ENCODE measurements at places on chromosomes 12 and 14. TPM values are rescaled to one million over a fixed set of nuclear protein-coding genes. Genes with fewer than 3 reads are reported as not detected.

The AQP2 gene
- total RNA-seq, result not detected

The C12orf57 gene
- 2,496 TPM for total RNA-seq

DNA sequence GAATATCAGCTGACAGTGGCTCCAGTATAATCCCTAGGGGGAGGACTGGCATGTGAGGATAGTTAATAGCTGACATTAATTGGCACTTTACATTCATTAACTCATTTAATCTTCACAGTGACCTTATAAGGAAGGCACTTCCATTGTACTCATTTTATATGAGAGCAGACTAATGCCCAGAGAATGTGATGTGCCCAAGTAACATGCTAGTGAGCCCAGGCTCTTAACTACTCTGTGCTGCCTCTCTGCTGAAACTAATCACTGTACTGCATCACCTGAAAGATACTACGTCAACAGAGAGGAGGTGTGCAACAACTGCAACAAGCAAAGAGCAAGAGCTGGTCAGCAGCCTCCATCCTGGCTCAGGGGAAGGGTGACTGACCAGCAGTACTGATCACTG, 40.1 kb downstream of the GALNT4 start:
- no peak for DNase-seq

GRCh38 chr14:72615451-72616121, 278.3 kb downstream of the DPF3 start:
- DNase-seq, result no peak

- DNase-seq, result no peak
Measured at GRCh38 chr14:40694023-40694422, 912.7 kb upstream of the LRFN5 start.

- no peak for DNase-seq
Measured at GRCh38 chr12:101714877-101715444, 17.5 kb downstream of the CHPT1 start.

DNA sequence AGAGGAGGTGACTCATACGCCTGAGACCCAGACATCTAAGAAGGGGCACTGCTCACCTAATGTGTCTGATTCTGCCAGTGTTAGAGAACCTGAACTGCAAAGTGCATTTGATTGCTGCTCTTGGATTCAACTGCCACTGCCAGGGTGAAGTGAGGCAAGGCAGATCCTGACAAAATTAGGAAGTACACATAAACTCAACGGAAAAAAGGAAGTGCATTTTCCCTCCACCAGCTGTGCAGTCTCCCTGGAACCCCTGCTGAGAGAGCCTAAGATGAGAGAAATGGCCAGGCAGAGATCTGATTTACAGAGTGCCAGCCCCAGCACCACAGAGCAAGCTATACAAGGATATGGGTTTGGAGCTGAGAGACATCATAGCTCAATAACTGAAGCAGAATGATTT, 215.3 kb downstream of the SEC23A start:
- DNase-seq, result no peak

DNA sequence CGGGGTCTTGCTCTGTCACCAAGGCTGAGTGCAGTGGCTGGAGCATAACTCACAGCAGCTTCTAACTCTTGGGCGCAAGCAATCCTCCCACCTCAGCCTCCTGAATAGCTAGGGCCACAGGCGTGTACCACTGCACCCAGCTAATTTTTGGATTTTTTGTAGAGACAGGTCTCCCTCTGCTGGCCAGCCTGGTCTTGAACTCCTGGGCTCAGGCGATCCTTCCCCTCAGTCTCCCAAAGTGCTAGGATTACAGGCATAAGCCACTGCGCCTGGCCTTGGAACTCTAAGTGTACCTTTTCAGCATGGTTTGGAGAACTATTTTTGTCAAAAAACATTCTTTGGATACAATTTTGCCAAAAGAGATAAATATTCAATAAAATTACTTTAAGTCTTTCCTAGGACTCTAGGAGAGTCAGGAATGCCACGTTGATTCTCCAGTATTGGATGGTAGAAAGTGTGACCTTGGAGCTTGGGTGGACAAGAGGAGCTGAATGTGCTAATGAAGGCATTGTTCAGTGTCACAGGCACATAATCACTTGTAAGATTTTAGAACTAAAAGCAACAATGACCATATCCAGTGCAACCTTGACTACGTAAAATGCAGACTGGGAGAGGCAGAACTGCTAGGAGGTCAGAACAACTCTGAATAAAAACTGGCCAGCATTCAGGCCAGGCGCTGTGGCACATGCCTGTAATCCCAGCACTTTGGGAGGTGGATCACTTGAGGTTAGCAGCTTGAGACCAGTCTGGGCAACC, 2.8 kb downstream of the SRSF9 start:
- DNase-seq, result no peak

DNA sequence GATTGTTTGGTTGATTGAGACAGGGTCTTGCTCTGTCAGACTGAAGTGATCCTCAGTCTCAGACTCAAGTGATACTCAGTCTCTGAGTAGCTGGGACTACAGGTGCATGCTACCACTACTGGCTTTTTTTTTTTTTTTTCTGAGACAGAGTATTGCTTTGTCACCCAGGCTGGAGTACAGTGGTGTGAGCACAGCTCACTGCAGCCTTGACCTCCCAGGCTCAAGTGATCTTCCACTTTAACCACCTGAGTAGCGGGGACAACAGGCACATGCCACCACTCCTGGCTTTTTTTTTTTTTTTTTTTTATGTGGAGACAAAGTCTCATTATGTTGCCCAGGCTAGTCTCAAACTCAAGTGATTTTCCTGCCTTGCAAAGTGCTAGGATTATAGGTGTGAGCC, 31.8 kb downstream of the CPSF2 start:
- DNase-seq, result no peak

DNA sequence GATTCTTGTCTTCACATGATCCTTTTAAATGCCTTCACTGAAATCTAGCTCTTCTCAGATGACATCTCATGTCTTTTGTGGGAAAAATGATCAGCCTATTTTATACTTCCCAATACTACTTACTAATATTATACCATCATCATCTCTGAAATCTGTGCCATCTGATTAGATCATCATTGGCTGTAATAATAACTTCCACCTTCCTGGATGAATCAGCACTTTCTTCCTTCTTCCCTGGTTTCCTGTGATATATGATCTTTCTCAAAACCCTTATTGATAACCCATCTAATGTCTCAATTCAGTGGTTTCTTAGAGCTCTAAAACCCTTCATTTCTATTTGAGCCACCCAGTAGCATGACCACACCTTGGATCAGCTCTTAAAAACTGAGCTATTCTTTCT, 30.9 kb downstream of the GPR137C start:
- no peak for DNase-seq

DNA sequence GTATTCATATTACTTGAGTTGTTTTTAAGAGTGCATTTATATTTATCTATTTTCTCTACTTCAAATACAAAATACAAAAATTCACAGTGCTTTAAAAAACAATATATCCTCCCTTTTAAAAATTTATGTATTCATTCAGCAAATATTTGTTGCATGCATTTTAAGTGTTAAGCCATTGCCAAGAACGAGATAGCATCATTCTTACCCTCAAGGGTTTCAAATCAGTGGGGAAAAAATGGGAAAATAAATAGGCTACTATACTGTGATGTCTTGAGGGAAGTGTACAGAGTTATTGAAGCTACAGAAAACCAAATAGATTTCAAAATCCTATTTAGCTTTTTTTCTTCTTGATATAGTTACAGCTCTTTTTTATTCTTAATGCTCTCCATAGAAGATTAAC, 23.2 kb downstream of the MRPS35 start:
- DNase-seq, result no peak

- DNase-seq, result peak; percentile 92
Measured at GRCh38 chr12:93784339-93785086, 107.3 kb downstream of the CRADD start.

DNA sequence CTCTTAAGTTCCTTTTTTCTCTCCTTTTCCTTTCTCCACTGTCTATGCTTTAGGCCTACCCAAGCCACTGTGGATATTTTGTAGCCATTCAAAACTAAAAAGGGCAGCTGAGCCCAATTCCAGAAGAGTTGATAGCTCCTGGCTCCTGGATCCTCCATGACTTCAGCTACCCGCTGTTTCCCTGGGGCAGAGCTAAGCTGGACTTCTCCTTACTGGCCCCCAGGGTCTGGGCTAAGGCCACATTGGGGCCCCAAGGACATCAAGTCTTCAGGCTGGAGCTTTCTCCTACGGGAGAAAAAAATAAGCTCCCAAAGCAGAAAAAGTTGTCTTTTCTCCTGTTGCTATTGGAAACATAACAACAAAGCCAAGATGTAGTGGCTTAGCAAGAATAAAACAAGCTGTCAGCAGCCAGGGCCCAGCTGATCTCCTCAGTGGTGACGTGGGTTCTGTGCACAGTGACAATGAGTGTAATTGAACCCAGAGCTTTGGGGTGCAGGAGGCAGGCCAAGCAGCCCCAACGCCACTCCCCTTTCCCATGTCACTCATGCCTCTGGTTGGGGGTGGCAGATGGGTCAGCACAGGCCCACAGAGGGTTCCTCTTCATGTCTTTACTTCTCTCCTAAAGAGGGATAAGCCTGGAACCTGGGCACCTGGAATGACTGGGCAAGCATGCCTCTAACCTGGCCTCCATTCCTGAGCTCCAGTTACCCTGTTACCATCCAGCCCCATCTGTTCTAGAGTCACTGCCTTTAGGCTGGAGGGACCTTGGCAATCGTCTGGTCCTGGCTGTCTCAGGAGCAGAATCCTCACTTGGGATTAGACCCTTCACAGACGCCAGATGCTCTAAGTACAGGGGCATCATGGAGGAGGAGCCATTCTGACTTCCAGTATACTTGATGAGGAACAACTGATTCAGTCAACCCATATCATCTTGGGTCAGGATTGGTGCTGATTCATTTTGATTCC, 171.2 kb downstream of the ZFP36L1 start:
- no peak for DNase-seq
